ENCODE measurements at places on chromosomes 1 and 21.

GRCh38 chr1:101128211-101128727 lies 102.7 kb upstream of the DPH5 start:
- DNase-seq: no peak

- no peak for DNase-seq
These were observed 13.7 kb upstream of the SRP9 start for GRCh38 chr1:225763716-225764548.

DNA sequence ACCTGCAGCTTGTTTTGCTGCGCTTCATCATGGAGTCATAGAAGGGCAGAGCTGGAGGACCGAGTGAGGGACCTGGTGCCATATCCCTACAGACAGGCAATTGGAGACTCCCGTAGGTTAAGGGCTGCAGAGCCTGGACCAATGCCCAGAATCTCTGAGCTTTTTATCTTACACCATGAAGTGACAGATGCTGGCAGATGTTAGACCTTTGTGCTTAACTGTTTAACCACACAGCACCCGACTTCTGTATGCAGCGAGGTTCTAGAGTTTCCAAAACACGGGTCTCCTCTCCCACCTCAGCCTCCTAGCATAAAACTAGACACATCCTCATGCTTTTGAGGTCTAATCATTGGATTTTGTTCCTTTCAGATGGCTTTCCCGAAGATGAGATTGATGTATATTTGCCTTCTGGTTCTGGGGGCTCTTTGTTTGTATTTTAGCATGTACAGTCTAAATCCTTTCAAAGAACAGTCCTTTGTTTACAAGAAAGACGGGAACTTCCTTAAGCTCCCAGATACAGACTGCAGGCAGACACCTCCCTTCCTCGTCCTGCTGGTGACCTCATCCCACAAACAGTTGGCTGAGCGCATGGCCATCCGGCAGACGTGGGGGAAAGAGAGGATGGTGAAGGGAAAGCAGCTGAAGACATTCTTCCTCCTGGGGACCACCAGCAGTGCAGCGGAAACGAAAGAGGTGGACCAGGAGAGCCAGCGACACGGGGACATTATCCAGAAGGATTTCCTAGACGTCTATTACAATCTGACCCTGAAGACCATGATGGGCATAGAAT lies 47.6 kb downstream of the B3GALT5 start:
- DNase-seq: no peak

- DNase-seq: no peak
These were observed 12.7 kb downstream of the AKIRIN1 start for GRCh38 chr1:39003794-39004193.

- DNase-seq: no peak
These were observed 764.3 kb upstream of the PRMT6 start for GRCh38 chr1:106292130-106292529.

DNA sequence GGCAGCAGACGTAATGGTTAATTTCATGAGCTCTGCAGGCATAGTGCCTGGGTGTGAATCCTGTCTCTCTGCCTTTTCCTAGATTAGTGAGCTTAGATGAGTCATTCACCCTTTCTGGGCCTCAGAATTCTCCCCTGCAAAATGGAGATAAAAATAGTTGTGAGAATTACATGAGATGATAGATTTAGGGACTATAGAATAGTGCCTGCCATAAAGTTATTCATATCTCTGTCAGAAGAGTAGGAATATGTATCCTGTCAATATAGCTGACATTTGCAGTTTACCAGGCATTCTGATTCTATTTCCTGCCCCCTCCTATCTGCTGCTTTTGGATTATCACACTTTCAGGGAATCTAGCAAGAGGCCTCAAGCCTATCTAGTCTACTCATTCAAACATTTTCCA lies 112.0 kb downstream of the PDE4B start:
- no peak for DNase-seq

- no peak for DNase-seq
These were observed 128.1 kb upstream of the ZNF648 start for GRCh38 chr1:182189535-182190066.

GRCh38 chr1:42319128-42319851 lies 15.7 kb downstream of the FOXJ3 start:
- no peak for DNase-seq

DNA sequence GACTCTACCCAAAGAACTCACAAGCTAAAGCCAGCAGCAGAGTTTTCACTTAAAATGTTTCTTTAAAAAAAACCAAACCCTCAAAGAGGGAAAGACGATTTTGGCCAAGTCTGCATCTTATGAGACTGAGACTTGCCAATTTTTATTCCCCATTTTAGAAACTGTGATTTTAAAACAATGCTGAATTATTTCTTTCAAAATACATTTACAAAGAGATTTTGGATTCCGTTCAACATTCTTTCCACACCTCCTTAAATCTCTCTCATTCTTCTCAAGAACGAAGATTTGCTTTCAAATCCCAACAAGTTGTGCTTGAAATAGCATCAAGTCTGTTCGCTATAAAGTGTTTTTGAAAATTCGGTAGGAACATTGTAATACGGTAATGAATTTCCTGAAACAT lies 133.9 kb upstream of the VANGL1 start:
- no peak for DNase-seq

- no peak for DNase-seq
These were observed 15.4 kb downstream of the ABCA4 start for GRCh38 chr1:94105581-94105952.

DNA sequence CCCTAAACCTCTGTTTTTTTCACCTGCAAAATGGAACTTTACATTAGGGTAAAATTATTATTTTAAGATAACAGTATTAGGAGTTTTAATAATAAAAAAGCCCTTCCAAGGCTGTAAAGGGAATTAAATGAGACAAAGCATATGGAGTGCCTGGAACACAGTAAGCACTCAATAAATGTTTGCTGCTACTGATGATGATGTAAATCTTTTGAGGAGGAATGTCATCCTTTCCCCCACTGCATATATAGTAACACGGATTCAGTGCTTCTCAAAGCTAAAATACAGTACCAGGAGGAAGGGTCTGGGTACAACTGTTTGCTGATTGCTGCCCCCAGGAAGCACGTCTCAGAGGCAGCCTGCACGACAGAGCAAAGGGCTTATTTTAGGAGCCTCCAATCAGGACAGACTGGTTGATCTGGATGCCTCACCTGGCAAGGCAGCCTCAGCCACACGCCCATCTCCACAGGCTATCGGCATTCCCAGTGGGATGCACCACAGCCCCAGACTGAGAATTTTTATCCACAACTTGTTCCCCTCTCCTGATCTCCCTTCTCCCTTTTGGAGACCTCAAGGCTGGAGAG lies 64.4 kb downstream of the GADD45A start:
- no peak for DNase-seq

- no peak for DNase-seq
These were observed 222.7 kb downstream of the TM2D1 start for GRCh38 chr1:61501971-61502916.

GRCh38 chr1:108059945-108060344 lies 95.0 kb upstream of the VAV3 start:
- no peak for DNase-seq

GRCh38 chr1:207248544-207249198 lies 72.8 kb upstream of the CD55 start:
- DNase-seq: no peak

GRCh38 chr21:17536381-17536780 lies 23.5 kb downstream of the CXADR start:
- DNase-seq: no peak

DNA sequence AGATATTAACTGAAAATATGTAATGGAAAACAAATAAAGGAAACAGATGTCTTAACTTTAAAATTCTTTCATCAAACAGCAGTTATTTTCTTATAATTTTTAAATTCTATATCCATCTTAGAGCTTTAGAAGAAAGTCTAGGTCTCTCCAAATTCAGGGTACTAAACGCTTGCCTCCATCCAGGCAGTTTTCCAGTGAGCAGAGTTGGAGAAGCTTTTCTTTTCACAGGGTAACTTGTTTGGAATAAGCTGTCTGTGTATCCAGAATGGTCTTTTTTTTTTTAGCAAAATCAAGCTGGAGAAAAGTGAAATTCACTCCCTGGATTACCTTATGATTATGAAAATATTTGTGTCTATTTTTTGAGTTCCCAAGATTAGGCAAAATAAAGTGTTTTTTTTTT lies 88.6 kb downstream of the DDAH1 start:
- no peak for DNase-seq

GRCh38 chr1:54367613-54368012 lies 38.6 kb downstream of the SSBP3 start:
- no peak for DNase-seq

DNA sequence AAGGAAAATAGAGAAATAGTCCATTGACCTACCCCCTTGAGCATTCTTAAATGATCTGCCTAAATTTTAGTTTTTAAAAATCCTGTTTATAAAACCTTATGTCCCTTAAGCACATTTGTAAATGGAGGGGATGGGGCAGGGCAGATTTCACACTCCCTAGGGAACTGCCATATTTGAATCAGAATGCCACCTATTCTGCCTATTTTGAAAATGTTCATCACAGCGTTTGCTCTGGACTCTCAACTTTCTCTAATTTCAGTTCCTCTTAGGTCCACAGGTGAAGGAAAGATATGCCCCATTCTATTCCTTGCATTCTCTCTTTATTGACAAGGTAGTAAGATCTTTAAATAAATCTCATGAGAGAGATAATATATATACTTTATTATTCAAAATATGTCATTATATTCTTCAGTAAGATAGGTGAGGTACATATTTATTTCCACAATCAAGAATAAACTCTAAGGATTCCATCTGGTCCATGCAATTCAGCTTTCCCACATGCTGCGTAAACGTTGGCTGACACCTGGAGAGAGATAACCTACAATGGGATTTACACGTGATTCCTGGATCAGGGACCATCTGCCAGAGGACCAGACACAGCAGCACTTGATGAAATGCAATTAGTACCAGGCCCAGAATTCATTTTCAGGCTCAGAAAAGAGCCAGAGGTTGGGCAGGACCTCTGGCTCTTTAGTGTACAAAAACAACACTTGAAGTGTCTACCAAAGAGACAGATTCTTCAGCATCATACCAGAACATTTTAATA lies 1.2 kb upstream of the LPGAT1 start:
- DNase-seq: no peak

DNA sequence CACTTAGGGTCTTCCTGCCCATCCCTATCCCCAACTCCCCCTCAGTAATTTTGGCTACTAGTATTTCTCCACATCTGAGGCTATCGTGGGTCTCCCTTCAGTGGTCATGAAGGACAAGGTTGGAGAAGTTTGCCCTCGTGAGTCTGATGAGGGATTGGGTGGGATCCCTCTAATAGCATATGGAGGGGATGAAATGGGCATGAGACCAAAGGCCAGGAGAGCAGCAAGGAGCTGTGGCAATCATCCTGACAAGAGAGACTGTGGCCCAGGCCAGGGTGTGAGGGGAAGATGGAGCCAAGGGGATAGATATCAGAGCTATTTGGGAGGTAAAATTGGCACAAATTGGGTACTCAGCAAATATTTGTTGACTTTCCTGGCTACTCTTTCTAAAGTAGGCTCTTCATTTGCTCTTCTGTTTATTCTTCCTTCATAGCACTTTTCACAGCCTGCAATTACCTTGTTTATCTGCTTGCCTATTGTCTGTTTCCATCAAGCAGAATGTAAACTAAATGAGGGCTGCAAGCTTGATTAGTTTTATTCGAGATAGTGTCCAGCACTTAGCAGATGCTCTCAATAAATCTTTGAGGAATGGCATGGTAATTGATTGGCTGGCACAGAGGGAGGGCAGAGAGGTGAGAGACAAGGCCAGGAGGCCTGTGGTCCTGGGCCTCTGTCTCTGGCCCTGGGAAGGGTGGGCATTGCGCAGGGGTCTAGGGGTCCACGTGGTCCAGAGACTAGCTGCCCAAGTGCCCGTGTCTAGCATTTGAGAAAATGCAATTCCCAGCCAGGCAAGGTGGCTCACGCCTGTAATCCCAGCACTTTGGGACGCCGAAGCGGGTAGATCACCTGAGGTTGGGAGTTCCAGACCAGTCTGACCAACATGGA lies 1.5 kb upstream of the PLK3 start:
- no peak for DNase-seq

GRCh38 chr1:99680270-99680669 lies 34.4 kb downstream of the PALMD start:
- no peak for DNase-seq

DNA sequence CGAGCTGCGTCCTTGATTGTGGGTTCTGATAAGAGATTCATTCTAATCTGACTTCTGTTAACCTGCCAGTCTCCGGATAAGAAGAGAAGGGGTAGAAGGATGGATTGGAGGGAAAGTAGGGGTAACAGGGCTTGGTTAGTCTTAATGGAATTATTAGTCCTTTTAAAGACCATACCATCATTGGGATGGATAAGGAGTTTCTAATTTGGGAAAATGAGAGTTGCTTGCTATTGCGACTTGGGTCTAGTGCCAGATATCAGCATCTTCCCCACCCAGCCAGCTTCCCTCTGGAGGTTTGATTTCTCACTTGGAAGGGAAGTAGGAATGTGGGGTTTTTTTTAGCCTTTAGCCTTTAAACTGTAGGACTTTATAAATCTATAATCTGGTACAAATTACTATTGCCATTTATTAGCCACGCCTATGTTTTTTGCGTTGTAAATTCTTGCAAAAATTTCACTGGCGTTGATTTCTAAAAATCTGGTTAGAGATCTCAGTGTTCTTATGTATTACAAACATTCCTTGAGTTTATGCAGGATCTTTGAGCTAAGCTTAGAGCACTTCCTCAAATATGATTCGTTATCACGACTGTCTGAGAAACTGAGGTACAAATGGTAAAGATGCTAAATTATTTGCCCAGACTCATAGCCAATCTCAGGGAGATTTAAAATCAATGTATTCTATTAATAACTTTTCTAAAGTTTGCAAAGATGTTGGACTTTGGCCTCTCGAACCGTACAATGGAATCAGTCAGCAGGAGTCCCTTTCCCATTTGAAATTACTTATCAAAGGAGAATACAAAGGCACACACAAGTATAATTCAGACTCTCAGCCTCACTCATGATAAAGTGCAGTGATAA lies 1.3 kb downstream of the FAM20B start:
- DNase-seq: no peak

- no peak for DNase-seq
These were observed 83.8 kb downstream of the TPR start for GRCh38 chr1:186291271-186291670.
